ENCODE measurements at places on chromosomes 12 and 14.
A peak's percentile ranks its signal among the peaks of the same experiment; 100 is the strongest.

- no peak for DNase-seq
These were observed 189.7 kb downstream of the TTC7B start for GRCh38 chr14:90626550-90626949.

GRCh38 chr14:96204151-96205058 lies at the start of gene BDKRB2:
BDKRB2 (plus strand) TSS chr14:96204839; CDS start chr14:96237108, 32,269 bp downstream.
- peak; percentile 85 for DNase-seq

- no peak for DNase-seq
These were observed 5.5 kb downstream of the NDRG2 start for GRCh38 chr14:21019366-21019765.

GRCh38 chr14:42420071-42420470 lies 813.4 kb downstream of the LRFN5 start:
- DNase-seq: no peak

DNA sequence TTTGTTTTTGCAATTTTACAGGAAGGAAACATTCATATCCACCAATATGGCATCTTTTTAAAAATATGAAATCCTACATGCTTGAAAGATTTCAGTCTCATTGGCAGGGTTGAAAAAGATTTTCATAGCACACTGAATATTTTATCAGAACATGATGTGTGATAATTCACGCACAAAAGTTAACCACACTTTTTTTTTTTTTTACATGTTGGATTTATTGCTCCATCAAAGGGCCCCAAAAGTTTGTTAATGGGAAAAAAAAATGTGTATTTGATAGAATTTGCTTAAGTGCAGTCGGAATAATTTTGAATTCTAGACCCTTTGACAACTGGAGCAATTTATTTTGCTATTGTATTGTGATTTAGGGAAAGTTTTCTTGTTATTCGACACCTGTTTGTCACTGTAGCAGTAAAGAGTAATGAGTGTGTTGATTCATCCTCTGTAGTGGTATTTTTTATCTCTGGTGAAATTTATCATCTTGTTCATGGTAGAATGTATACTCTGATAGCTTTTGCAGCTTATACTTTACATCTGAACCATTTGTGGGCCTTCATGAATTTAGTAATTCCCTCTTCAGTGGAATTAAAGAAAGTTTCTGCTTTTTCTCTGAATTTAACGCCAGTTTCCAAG lies 1.1 kb downstream of the EML1 start:
- DNase-seq: no peak

DNA sequence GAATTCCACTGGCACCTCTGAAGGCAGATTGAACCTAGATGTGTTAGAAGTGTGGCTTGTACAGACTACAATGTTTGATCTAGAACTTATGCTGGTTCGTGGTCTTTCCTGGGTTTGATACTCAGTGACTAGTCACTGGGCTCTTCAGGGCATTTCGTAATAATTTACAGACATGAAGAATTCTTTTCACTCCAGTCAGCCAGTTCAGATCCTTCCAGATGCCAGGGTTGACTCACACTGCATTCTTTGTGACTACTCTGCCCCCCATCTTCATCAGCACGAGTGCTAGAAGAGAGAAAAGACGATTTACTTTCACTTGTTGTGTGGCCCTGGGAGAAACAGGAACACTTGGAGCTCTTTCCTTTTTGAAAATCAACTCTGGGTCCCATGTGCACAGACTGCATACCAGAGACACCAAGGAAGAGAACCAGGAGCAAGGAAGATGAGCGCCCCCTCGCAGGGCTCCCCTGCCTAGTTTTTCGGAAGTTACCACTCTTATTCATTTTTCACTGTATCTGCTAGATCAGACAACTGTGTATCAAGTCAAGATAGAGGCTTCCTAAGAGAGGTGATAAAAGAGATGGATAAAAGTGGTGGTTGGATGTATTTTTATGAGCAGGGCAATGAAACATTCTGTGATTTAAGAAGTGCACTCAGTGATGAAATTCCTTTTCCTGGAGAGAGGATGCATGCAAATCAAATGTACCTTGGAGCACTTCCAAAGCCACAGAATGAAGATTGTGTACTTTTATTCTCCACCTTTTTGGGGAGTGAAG lies 33.5 kb upstream of the EVL start:
- peak; percentile 75 for DNase-seq

DNA sequence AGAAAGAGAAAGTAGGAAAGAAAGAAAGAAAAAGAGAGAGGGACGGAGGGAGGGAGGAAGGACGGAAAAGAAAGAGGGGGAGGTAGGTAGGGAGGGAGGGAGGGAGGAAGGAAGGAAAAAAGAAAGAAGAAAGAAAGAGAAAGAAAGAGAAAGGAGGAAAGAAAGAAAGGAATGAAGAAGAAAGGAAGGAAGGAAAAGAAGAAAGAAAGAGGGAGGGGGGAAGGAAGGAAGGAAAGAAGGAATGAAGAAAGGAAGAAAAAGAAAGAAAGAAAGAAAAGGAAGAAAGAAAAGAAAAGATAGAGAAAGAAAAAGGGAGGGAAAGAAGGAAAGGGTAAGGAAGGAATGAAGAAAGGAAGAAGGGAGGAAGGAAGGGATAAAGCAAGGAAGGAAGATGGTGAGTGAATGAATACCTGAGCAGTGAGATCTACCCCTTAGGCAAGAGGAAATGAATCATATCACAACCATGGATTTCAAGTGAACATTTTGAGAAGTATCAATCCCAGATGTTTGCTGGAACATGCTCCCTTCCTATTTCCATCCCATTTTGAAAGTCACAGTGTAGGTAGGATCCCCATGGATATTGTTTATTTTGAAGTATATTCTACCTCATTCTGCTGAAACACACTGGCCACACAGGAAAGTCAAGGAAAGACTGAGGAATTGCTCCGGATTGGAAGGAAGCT lies 639.4 kb upstream of the TBX3 start:
- no peak for DNase-seq

DNA sequence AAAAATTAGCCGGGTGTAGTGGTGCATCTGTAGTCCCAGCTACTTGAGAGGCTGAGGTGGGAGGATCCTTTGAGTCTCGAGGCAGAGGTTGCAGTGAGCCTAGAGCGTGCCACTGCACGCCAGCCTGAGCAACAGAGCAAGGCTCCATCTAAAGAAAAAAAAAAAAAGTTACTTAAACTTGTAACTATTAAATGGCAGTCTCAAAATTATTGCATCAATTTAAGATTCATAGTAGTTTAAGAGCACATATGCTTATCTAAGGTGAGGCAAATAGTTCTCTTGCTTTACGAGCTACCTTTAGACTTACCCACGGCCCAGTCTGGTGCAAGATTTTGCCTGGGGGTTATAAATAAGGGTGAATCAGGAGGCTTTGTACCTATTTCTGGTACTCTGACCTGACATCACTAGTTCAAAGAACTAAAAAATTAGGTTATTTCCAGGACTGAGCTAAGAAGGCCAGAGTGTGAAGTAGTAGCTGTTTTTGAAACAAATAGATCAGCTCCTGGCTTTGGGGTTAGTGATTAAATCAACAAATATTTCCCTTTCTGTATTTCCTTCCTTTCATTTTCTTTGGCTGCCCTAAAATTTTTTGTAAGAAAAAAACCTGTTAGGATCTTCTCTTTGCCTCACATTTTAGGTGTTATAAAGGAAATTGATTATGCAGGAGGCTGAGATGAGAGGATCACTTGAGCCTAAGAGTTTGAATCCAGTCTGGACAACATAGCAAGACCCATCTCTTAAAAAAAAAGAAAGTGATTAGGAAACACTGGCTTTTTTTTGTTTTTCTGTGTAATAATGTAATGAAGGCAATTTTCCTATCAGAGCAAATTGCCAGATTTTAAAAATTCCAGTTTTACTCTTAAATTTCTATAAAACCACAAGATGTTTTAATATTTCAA lies 3.6 kb downstream of the MGAT2 start:
- DNase-seq: no peak

Data from urothelium cell line (cell line).